ENCODE measurements at places on chromosomes 12 and 14. TPM values are rescaled to one million over a fixed set of nuclear protein-coding genes. Genes with fewer than 3 reads are reported as not detected.

SMCO2 gene
- not detected for total RNA-seq

DNA sequence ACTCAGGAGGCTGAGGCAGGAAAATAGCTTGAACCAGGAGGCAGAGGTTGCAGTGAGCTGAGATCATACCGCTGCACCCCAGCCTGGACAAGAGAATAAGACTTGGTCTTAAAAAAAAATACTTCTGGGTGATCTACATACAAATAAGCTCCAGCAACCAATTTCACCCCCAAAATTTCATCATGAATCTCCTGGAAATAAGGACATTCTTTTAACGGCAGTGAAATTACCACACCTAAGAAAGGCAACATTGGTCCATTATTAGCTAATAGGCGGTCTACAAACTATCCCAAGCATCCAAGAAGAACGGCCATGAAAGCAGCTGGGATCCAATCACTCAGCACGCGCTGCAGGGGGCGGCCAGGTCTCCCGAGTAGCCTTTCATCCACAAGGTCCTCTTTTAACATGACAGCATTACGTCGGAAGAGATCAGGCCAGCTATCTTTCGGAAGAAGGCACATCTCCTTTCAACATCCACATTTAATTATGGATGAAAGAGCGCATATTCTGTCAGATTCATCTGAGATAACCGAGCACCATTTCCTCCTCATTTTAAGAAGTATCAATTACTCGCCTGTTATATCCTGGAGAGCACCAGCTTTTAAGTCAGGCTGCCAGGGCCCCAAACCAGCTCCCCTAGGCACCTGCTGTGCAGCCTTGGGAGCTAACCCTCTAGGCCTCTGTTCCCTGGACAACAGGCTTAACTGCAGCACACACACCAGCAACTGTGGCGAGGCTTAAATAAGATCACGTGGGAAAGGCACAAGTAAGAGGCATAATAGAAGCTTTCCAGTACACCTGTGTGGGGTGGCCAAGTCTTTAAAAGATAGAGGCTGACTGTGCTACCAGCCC is 4.2 kb downstream of the SLC15A4 start:
- DNase-seq: no peak

DNA sequence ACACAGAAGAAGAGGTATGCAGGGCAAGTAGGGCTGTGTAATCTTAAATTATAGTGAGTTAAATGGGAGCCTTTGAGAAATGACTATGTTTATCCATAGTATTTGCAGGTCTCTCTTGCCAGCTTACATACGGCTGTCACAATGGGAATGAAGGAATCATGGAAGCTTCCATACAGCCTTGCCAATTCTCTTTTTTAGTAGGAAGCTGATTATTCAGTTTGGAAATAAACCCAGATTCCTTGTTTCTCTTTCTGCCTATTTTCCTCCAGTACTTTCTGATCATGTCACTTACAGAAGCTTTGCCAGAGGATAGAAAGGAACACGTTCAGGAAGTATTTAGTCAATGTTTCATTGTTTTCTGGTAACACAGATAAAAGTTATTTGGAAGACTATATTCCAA is 217.4 kb upstream of the DIO2 start:
- DNase-seq: no peak

- DNase-seq: no peak
These were observed 814 bp downstream of the ANKRD13A start for GRCh38 chr12:109999983-110000505.

EFS gene
- total RNA-seq: 2.2 TPM

ST8SIA1 gene
- not detected for total RNA-seq

GRCh38 chr12:43143278-43143677 is 408.7 kb downstream of the ADAMTS20 start:
- DNase-seq: no peak

DNA sequence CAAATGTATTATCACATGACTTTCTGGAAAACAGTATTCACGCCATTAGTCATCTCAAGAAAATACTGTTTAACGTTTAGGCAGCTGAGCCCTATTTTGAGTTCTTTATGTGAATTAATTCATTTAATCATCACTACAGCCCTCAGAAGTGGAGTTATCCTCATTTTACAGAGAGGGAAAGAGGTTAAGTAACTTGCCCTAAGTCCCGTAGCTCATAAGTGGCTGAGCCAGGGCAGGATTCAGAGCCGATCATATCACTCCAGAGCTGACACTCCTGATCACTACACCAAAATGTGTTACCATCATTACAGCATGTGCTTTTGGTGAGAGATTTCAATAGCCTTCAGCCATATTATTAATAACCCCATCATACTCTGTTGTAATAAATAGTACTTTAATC is 210.6 kb downstream of the FBXL14 start:
- no peak for DNase-seq

PLEKHH1 gene
- under 0.01 TPM for total RNA-seq

C14orf180 gene
- not detected for total RNA-seq

DNA sequence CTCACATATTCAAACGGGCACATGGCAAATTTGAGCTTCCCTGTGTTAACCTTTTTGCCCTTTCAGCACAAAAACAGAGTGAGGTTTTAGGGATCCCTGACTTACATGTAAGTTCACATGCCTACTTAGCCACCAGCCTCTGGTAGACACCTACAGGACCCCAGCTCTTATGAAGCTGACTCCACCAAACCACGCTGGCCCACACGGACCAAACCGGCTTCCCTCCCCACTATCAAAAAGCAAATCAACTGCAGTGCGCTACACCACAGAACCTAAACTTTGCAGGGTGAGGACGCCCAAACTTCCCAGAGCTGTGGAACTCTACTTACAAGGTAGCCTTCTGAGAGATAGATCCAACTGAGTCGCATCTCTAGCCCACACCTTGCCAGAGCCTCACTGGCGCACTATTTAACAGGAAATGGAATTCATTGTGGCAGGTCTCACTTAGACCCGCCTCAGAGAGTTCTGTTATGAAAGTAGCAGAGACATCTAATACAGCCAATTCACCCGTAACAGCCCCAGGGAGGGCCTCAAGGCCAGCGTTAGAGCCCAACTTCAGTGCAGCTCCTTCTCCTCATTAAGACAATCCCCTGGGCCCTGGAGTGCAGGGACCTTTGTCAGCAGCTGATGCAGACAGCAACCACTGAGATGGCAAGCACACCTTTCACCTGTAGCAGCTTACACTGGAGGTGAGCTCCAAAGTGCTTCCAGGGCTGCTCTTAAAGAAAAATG is 49.2 kb downstream of the SH2B3 start:
- no peak for DNase-seq

DNA sequence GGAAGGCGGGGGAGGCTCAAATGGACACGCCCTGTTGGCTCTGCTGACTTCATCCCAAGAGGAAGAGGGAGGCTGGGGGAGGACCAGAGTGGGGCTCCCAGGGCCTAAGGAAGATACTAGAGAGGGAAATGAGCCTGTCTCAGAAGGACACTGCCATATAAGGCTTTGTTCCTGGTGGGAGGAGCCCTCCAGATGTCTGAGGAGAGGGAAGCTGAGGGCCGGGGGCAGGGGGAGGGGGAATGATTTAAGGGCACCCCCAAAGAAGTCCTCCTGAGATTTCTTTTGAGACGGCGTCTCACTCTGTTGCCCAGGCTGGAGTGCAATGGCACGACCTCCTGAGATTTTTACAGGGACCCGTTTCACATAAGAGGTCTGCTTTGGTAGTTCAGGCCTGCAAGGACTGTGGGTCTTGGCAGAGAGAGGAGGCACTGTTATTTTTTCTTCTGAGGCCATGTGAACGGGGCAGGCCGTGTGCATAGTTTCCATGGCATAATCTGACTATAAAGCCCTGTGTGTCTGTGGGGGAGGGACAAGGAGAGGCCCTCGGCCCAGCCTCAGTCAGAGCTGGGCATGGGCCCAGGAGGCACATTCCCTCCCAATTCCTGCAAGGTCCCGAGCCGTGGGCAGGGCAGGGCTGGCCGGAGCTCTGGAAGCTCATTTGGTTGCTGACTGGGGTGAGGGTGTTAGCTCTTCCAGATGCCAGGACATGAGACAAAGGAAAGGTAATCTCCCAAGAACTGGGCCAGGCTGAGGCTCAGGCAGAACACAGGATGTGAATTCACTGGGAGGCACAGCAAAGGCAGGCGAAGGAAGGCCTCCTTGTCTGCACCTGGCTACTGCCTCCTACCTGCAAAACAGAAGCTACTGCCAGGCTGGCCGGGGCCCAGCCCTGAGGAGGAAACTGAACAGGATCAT is 22.2 kb upstream of the PLEKHG3 start:
- DNase-seq: peak; percentile 38

DNA sequence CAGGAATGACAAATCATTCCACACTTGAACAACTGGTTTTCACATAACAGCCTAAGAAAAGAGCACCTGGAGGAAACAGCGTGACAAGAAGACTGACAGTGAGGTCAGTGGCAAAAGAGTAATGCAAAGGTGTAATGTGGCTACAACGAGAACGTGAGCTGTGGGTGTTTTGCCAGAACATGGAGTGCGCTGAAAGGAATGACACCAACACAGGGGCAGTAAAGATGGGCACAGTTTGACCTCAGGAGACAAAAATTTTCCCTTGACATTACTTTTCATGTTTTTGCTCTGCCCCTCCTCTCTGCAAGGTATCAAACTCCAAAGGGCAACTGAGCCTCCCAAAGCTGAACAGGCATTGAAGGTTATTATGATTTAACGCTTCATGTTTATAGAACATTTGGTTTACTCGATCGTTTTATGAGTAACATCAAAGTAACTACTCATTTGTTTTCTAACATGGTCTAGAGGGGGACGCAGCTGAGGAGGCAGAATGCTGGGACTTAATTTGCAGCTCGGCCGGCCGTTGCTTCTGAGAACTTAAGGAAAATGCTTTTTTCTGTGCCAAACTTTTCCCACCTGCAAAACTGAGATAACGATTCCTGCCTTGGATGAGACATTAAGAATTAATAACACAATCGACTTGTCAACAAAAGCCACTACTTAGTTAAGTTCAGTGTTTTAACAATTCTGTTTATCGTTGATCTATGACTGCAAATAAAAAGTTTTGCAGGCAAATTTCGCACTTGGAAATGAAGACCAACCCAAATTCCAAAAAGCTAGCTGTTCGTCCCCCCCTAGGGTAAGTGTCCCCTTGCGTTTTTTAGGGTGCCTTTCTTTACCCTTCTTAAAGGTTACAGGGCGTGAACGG is 954 bp downstream of the HAUS4 start:
- no peak for DNase-seq

DNA sequence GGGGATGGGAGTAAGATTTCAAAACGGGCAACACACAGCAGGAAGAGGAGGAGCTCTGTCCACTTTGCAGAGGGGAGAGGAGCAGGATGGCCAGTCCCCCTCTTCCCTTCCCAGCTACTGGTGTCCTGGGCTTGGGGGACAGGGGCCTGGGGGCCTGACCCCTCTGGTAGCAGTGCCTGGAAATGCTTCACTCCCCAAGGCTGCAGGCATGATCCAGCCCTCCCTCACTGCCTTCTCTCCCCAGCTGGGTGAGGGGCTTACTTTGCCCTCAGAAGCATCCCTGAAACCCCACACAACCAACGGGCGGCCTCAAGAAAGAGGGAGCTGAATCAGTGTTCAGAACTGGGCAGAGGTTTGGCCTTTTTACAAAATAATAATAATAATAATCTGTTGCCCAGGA is 279.5 kb downstream of the DPF3 start:
- DNase-seq: no peak

C12orf56 gene
- total RNA-seq: not detected

SART3 gene
- 61.7 TPM for total RNA-seq

Data from IMR-90 (cell line).